SK-N-SH (cell line): ENCODE measurements at places on chromosomes 16 and 17.
A peak's percentile ranks its signal among the peaks of the same experiment; 100 is the strongest.

DNA sequence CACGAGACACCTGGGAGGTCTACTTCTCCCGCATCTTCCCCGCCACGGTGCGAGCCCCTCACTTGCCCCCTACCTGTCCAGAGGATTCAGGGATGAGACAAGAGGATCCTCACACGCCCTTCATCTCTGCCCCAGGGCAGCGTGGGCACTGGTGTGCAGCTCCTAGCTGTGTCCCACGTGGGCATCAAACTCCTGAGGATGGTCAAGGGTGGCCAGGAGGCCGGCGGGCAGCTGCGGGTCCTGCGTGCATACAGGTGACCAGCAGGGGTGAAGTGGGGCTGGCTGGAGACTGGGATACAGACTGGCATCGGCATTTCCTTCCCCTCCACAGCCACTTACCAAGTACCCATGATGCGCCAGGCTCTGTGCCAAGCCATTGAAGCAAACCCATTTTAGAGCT lies 28.4 kb upstream of the ALKBH5 start:
- DNase-seq, result no peak
- no peak overlapping the region for H3K27ac ChIP-seq
- H3K4me3 ChIP-seq, result no peak overlapping the region
- no peaks in the 10 kb centered on the region for H3K36me3 ChIP-seq
- no peaks in the 10 kb centered on the region for H3K27me3 ChIP-seq

- H3K27me3 ChIP-seq, result no peaks in the 10 kb centered on the region
- no peak overlapping the region for H3K27ac ChIP-seq
- no peak for DNase-seq
- peaks cover 1% of the 10 kb centered on the region for H3K4me1 ChIP-seq
Observed at GRCh38 chr17:65008882-65009281, 47.7 kb downstream of the GNA13 start.

GRCh38 chr16:31364421-31364820 lies 9.4 kb downstream of the ITGAX start:
- peaks cover 54% of the 10 kb centered on the region for H3K27me3 ChIP-seq
- no peak overlapping the region for H3K4me3 ChIP-seq
- no peak overlapping the region for H3K27ac ChIP-seq
- no peaks in the 10 kb centered on the region for H3K36me3 ChIP-seq
- H3K4me1 ChIP-seq, result no peaks in the 10 kb centered on the region

DNA sequence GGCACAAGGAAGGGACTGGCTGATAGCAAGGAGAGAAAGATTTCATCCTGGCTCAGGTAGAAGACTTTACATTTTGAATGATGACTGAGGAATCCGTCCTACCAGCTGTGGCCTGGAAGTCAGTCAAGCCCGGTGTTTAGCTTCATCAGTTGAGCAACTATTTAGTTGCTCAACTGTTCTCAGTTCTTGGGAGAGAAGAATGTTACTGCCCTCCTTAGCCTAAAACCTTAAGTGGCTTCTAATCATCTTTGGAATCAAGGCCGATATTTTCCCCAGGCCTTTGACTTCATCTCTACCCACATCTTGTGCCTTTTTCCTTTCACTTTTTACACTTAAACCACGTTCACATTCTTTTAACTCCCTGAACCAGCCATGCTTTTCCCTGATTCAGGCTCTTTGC lies 17.3 kb upstream of the RBL2 start:
- DNase-seq, result no peak
- H3K4me3 ChIP-seq, result no peak overlapping the region
- H3K4me1 ChIP-seq, result no peaks in the 10 kb centered on the region
- no peaks in the 10 kb centered on the region for H3K36me3 ChIP-seq
- H3K27ac ChIP-seq, result no peak overlapping the region

DNA sequence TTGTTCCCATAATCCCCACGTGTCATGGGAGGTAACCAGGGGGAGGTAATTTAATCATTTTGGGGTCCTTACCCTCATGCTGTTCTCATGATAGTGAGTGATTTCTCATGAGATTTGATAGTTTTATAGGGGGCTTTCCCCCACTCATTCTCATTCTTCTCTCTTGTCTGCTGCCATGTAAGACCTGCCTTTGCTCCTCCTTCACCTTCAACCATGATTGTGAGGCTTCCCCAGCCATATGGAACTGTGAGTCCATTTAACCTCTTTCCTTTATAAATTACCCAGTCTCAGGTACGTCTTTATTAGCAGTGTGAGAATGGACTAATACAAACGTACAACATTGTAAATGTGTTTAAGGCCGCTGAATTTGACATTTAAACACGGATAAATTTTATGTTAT lies 35.5 kb upstream of the APOH start:
- H3K4me1 ChIP-seq, result no peaks in the 10 kb centered on the region
- DNase-seq, result no peak
- H3K27ac ChIP-seq, result no peak overlapping the region
- no peaks in the 10 kb centered on the region for H3K36me3 ChIP-seq

GRCh38 chr17:78839762-78840529 lies 668 bp downstream of the USP36 start:
- H3K27me3 ChIP-seq, result no peaks in the 10 kb centered on the region
- H3K4me1 ChIP-seq, result peaks cover 28% of the 10 kb centered on the region
- H3K4me3 ChIP-seq, result peak overlapping the region; percentile 75
- peaks cover 26% of the 10 kb centered on the region; the same call in 1 of the 2 replicates for H3K36me3 ChIP-seq
- peak; percentile 79 for DNase-seq

GRCh38 chr17:74160656-74161502 lies 42.6 kb upstream of the RPL38 start:
- no peak overlapping the region for H3K27ac ChIP-seq
- H3K4me3 ChIP-seq, result no peak overlapping the region
- H3K36me3 ChIP-seq, result no peaks in the 10 kb centered on the region
- no peak for DNase-seq
- H3K27me3 ChIP-seq, result no peaks in the 10 kb centered on the region
